Stimulated activated CD4-positive, alpha-beta T cell treated with anti-CD3 and anti-CD28 coated beads, Interleukin-2, amount 100 ng/mL, for 48 hours (primary cell): ENCODE measurements at places on chromosomes 2 and 18.

DNA sequence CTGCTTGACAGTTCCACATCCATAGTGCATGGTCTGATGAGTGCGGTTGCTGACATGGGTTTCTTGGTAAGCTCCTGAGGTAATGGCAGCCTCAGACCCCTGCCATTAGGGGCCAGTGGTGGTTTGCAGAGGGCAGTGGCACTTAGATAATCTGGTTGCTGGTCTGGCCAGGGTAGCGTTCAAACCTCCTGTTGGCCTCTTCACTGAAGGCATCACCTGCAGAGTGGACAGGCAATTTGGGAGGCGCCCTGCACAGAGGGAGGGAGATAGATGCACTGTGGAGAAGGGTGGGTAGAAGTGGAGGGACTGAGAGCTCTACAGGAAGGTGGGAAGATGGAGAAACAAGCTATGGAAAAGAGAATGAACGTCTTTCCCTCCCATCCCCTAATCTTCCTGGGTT is 3.7 kb downstream of the HTRA2 start:
- no peak for DNase-seq

DNA sequence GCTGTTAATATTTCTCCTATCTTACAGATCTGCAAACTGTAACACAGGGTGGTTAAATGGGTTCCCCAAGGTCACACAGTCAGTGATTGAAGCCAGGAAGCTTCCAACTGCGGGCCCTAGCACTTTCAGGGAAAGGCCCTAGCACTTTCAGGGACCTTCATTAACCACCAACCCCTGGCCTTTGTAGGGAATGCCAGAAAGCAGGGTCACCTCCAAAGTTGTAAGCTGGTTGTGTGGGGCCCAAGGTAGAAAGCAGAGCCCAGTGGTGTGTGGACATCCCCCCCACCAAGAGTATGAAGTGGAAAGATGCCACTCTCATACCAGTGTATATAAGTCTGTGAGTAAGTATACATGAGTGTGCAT is 4.4 kb downstream of the DLX2 start:
- DNase-seq, result no peak

DNA sequence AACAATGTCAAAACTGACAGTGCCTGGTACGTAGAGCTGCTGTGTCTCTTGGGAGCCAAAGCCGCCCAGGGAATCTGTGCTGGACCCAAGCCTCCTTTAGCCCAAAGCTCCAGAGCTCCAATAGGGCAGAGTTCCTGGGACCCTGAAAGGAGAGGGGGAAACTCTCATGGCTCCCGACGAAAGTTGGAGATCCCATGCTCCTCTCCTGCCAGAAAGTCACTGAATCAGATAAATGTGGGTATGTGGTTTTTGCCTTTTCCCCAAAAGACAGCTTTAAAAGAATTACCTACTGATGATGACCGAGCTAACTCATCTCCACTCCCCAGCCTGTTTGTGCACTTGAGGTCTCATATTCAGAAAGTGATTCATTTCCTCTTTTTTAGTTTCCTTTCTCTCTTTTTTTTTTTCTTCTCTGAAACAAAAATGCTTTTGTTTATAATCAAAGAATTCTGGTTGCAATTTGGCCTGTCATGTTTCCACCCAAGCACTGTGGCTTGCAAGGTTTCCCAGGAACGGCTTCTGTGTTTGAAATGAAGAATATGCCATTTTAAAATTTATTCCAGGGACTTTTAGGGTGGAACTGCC is 14.1 kb upstream of the PMAIP1 start:
- DNase-seq, result no peak

- DNase-seq, result no peak
These were observed 68.2 kb upstream of the CAB39 start for GRCh38 chr2:230644356-230644935.

GRCh38 chr18:47847635-47848034 is 82.8 kb downstream of the SMAD2 start:
- no peak for DNase-seq

GRCh38 chr2:207925601-207926000 is 99.7 kb downstream of the PLEKHM3 start:
- no peak for DNase-seq

GRCh38 chr18:13431886-13432285 is 213.3 kb downstream of the LDLRAD4 start:
- no peak for DNase-seq

DNA sequence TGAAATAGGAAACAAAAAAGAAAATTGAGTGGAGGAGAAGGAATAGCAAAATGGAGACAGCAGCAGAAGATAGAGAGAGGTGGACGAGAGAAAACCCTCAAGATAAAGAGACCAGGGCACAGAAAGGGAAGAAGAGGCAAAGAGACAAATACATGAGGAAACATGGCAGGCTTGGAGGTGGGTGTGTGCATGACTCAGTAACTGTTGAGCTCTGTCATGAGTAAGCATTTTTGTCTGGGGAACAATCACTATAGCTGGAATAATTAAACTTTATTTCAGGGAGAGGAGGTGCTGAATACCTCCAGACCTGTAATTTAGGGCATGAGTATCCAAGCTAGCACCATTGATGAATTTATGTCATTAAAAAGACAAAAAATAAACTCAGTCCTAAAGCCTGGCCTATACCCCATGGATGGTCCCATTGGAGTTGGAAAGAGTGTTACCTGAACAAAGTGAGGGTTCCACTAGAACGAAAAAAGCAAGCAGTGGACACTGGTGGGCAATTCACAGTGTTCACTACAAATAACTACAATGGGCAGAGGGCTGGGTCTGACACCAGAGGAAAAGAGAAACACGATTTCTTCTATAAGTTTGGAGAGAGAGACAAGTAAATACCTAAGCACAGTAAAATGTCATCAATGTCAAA is 145.5 kb downstream of the ADCYAP1 start:
- no peak for DNase-seq

DNA sequence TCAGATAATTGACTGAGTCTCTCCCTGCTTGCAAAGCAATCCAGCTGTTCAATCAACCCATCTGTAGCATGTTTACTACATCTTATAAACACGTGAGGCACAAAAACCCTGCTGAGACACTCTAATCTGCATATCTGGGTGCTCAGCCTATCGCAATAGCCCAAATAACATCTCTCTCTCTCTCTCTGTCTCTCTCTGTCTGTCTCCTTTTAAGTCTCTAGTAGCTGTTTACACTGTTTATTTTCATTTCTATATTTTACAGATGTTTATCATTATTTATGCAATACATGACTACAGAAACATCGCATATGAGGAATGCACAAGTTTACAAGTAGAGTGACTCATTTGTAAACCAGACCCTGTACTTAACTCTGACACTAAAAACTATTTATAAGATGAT is 422.1 kb upstream of the DSEL start:
- DNase-seq, result no peak

- DNase-seq, result no peak
These were observed 705 bp downstream of the YES1 start for GRCh38 chr18:811182-811891.

DNA sequence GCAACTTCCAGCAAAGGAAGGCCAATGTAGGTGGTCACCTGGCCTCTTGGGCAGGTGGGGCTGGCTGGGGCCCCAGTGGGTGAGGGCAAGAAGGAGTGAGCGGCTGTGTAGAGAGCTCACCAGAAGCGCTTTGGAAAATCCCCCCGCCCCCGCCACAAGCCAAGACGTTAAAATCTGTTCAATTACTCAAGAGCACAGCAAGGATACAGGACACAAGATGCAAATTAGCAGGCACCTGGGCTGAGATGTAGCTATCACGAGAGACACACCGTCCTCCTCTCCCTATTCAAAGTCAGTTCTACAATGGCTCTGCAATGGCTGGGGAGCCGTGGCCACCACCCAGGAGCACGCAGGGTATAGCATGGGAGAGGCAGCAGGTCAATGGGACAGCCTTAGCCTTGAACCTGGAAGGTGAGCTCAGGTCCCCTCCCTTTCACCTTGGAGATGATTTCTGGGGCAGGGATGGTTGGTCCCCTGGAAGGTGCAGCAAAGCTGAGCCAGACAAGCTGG is 38.5 kb upstream of the GPR17 start:
- no peak for DNase-seq

DNA sequence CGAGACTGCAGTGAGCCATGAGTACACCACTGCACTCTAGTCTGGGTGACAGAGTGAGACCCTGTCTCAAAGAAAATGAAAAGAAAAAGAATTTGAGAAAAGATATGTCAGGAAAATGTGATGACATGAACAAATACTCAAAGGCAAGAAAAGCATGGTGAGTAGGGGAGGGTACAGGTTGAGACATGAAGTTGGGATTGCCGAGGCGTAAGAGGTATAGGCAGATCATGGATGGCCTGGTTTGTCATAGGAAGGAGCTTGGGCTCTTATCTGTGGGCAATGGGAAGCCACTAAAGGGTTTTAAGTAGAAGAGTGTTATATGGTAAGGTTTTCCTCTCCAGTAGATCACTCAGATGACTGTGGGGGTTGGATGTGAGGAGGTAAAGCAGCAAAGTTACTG is 32.3 kb downstream of the SPAST start:
- DNase-seq, result no peak

DNA sequence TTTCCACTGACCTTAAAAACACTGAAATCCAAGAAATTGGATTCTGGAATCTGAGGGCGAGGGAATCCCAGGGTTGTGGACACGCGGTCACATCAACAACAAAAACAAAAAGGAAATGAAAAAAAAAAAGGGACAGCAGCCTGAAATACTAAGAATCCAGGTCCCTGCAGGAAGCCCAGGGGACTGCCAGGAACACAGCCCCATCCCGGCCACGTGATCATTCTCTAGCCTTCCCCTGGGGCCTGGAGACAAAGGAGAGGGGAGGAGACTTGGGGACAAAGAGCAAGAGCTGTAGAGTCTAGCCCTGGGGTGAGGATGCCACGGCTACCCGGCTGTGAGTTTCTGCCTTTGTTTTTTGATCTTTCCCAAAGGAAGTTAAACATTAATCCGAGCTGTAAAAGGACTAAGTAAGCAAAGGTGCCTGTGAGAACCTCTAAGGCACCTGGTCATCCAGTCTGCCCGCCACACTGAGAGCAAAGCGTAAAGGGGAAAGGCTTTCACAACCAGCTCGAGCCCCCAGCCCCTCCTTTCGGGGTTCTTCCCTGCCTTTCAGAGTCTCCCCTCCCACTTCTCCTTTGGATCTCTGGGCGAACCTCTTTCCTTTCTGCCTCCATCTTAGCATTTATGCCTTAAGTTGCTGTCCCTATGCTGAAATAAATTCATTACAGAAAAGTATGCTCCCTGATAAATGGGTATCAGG is 57.9 kb upstream of the MSH2 start:
- DNase-seq, result no peak

DNA sequence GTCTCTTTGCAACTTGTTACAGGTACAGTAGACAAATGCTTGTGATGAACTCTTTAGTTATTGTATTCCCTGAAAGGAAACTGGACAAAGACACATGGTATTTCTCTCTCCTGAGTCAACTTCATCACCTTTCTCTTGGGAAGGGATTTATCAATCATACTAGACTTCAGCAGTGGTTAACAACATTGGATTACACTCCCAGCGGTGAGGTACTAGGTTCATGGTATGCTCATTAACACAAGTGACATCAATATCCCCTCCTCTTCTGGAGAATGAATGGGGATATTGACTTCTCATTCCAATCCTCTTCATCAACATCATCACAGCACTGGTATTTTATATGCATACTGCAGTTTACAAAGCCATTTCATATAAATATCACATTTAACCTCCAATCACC is 574.6 kb downstream of the ERBB4 start:
- DNase-seq, result no peak

DNA sequence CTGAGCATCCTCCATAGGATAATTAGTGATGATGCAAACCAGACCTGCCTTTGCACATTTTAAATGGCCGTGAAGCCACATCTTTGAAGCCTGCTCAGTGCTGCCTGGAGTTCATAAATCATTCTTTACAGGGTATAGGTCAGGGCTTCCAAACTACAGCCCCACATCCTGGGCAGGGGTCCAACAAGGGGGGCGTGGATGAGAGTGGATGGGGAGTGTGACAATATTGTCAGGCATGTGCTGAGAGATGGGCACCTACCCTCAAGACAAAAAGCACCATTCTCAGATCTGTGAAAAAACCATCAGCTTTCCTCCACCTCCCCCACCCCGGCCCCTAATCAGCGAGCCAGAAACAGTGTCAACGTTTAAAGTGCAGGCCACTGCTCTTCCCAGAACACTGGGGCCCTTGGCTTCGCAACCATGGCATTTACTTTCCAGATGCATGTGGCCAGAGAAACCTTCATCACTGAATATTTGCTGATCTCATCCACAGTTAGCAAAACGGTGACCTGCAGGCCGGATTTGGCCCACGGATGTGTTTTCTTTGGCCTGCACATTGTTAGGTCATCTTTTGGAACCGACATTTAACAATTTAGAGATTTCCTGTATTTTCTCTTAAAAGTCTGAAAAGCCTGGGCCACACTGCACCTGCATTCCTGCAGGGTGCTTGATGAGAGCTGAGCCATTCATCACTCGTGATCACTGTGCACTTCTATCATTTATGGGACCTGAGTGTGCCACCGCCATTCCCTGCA is 130.7 kb downstream of the ANKRD44 start:
- no peak for DNase-seq

GRCh38 chr2:24920809-24921441 is 888 bp upstream of the ADCY3 start:
- no peak for DNase-seq

DNA sequence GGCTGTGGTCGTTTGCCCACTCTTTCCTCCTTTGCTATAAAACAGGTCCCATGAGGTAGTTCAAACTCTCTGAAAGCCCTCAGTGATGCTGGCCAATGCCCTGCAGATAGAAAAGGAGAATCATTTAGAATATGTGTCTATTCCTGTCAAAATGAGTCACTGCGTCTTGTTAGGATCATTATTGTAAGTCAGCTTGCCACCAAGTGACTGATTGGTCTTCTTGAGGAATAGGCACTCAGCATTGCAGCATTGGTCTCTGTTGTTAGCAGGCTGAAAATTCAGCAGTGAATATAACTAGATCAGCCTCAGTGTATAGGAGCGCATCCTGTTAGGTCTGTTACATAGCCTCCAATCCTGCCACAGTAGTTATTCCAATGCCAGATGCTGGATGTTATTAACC is 28.9 kb downstream of the PRKRA start:
- no peak for DNase-seq

DNA sequence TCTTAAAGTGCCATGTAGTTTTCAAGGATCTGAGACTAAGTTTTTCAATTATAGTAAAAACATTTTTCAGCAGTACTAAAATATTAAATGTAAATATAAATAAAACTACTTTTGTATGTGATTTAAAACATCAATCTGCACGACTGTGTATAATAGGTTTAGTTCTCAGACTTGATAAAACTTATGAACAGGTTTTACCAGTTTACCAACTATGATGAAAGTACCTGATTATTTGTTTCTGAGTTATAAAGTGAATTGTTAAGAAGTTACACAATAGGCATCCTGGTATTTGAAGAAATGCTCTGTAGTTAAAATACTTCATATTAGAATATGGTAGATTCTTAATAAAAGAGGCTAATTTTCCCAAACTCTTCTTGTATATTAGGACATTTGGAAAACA is 14.8 kb downstream of the RELCH start:
- no peak for DNase-seq
